ENCODE measurements at places on chromosomes 4 and X.

GRCh38 chr4:146855761-146856160 is 89.9 kb downstream of the TTC29 start:
- peak; percentile 7 for DNase-seq

DNA sequence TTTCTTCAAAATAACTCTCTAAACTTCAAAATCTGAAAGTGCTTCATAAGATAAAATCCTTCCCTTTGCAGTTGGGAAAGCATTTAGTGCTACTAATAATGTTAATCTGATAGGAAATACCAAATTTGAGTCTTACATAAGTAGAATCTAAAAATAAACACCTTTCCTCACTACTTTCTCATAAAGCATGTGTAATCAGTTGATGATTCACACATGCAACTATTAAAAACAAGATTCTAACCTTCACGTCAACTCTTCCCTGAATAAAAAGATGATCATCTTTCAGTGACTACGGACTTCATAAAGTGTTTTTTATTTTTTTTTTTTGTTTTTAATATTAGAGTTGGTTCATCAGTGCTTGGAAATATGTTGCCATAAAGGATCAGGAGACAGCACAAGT is 172.6 kb downstream of the ACTRT1 start:
- DNase-seq, result no peak

DNA sequence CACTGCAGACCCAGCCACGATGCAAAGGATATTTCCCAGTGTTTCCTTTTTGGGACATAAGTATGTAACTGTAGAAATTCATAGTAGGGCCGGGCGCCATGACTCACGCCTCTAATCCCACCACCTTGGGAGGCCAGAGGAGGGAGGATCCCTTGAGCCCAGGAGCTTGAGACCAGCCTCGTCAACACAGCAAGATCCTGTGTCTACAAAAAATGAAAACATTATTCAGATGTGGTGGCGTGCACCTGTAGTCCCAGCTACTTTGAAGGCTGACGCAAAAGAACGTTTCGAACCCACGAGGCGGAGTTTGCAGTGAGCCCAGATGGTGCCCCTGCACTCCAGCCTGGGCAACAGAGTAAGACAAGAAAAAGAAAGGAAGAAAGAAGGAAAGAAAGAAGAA is 49.2 kb downstream of the CRLF2 start:
- no peak for DNase-seq

DNA sequence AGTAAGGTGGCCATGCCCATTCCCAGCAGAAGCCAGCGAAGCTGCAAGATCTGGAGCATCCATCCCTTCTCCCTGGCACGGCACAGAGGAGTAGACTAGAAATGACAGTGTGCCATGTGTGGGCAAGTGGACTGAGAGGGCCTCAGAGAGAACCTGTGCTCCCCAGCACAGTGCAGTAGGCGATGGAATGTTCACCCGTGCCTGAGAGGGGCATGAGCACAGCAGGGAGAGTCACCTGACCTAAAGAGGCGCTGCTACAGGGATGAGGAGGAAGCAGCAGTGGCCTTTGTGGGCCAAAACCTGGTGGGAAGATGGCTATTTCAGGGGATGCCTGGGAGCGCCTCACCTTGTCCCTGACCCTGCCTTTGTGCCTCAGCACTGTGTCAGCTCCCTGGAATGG is 8.0 kb upstream of the CDKN2AIP start:
- no peak for DNase-seq

Measured in NCI-H524 (cell line).